ENCODE measurements at places on chromosomes 11 and 22.
A peak's percentile ranks its signal among the peaks of the same experiment; 100 is the strongest.

GRCh38 chr22:24504956-24505736 lies 10.0 kb downstream of the UPB1 start:
- DNase-seq: peak; percentile 78

- DNase-seq: no peak
Measured at GRCh38 chr11:32310214-32310601, 125.1 kb downstream of the WT1 start.

- no peak for DNase-seq
Measured at GRCh38 chr11:128196235-128196634, 391.1 kb downstream of the ETS1 start.

GRCh38 chr11:1437500-1437899 lies 47.8 kb downstream of the BRSK2 start:
- DNase-seq: no peak

DNA sequence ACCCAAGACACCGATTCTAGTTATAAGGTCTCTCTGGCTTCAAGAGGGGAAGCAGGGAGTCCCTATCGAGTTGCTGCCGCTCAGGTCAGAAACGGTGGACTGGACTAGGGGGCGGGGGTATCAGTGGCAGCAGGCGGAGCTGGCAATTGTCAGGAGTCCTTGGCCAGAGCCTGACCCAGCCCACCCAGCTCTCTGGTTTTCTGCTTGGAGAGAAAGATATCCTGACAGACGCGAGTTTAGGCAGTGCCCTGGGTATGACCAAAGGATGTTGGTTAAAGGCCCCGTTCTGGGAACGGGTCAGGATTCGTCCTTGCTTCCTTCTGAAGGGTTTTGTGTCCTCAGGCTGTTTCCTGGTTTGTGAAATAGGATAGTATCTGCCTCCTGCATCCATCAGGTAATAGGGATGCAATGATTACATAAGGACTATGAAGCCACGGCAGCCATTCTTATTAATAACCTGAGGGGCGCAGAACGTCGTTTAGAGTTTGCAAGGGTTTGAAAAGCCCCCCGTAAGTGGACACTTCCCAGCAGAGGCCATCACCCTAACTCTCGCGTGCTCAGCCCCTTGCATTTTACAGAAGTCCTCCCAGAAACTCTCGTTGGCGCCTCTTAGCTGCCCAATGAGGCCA lies 700 bp upstream of the DEPDC5 start:
- DNase-seq: no peak

DNA sequence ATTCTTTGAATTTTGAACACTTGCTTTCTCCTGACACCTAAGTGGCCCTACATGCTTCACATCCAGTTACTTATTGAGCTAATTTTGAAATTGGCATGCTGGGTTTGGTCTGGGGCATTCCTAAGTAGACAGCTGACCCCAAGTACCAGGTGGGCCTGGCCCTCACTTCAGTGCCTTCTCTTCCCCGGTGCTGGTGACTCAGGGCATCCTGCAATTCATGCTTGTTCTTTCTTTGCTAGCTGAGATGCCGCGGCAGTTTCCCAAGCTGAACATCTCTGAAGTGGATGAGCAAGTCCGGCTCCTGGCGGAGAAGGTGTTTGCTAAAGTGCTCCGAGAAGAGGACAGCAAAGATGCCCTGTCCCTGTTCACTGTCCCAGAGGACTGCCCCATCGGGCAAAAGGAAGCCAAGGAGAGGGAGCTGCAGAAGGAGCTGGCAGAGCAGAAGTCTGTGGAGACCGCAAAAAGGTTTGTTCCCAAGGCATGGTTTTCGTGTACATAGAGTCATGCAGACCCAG lies 6.3 kb downstream of the AMPD3 start:
- DNase-seq: no peak

DNA sequence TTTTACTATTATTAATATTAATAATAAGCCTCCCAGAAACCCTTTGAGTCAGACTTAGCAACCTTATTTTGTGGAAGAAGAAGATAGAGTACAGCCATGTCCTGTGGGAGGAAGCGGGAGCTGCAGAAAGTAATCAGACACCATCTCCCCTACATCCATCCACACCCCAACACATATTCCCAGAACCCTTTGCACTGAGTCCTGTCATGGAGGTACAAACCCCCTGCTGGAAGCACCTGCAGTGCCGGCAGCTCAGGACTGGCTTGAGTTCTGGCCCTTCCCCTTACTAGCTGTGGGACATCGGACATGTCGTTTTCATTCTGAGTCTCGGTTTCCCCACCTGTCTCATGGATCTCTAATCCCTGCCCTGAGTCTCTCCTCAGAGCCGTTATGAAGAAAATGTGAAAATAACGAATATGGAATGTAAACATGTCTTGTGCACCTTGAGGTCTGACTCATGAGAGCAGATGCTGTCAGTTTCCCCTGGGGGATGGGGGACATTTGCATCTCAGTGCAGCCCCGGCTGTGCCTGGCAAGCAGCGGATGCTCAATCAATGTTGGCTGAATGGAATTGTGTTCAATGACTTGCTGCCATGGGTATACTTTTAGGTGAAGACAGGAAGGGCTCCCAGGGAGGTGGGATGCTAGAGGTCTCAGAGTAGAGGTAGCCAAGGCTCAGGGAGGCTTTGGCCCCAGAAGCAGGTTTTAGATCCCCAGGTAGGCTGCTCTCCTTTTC lies 45.4 kb downstream of the TP53I11 start:
- DNase-seq: no peak

DNA sequence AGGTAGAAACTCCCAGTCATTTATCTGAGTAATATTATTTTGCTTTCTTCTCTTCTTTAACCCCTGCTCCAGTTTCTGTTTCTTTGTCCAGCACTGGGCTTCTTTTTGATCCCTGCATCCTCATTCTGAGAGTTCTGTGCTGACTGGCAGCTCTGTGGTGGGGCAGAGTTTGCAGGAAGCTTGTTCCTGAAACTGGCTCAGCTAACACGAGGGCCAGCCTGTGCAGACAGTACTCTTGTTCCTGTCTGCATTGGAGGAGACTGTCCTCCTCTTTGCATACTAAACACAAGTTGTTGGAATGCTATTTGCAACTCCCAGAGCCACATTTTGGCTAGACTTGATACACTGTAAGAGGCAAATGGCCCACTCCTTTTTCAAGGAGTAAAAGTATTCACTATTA lies 93.1 kb upstream of the HORMAD2 start:
- peak; percentile 41 for DNase-seq

- no peak for DNase-seq
Measured at GRCh38 chr11:17887779-17888178, 125.1 kb downstream of the SERGEF start.

DNA sequence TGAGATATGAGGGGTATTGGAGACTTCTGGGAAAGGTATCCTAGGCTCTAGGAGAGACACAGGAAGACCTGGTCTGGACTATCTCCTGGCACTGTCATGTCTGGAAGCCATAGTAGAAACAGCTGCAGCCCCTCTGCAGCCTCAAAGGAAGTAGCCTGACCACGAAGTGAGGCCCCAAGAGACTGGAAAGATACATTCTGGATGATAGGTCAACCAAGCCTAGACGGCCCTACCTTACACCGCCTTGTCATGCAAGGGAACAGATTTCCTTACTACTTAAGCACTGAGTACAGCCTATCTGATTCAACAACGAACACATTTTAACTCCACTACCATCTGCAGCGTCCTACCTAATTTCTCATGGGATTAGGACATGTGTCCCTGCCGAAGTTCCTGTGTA lies 31.1 kb downstream of the UQCR10 start:
- DNase-seq: no peak

GRCh38 chr11:34214961-34215805 lies 109.8 kb downstream of the NAT10 start:
- peak; percentile 57 for DNase-seq

DNA sequence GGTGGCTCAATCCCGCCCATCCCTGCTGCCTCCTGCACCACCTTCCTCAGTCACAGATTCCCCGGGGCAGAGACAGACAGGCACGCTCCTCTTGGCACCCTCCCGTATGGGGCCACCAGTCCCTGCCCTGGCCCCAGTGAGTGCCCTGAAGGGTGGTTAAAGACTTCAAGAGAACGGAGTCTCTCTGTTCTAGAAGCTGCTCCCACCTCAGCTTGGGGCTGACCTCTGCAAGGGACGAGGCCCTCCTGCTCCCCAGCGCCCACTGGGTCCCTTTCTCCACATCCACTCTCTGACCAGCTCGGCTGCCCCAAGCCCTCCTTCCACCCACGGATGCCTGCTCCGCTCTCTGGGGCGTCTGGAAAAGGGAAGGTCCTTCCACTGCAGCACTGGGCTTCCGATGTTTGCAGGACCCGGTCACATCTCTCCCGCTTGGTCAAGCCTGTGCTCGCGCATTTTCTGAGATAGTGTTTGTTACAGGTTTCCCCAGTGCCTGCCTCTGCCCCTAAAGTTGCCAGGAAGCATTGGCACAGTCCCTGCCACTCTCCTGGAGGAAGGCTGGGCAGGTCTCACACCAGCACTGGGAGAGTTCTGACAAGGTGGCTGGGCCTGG lies 1487.9 kb downstream of the TBC1D22A start:
- DNase-seq: no peak

DNA sequence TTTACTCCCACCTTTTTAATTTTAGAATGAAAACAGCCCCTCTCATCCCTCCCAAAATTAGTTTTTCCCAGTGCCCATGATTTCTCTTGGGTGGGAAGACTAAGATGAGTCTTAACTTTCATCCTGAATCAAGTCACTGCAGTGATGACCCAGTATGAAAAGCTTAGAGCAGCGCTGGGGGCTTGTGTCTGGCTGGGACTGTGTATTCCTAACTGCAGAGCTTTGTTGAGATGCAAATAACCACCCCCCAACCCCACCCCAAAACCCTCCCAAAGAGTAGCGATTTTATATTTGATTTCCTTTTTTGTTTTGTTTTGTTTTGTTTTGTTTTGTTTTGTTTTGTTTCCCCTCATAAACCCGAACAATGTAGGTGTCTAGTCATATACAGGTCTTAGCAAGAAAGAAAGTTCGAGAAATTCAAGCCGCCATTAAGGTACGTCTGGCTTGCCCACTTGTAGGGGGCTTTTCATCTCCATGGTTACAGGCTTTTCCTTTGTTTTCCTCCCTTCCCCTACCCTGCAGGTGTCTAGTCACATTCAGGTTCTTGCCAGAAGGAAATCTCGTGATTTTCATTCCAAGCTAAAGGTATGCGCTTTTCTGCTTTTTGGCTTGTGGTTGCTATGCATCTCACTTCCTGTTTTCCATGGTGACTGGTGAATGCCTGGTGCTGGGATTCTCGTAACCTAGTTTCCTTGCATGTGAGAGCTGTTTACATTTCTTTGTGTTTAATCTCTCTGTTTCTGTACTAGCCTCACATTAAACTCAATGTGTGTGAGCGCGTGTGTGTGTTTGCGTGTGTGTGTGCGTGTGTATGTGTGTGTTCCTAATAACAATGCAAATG lies 144.6 kb upstream of the RASSF10 start:
- DNase-seq: no peak

GRCh38 chr11:68979931-68980775 lies 633 bp downstream of the MRGPRD start:
- DNase-seq: no peak

DNA sequence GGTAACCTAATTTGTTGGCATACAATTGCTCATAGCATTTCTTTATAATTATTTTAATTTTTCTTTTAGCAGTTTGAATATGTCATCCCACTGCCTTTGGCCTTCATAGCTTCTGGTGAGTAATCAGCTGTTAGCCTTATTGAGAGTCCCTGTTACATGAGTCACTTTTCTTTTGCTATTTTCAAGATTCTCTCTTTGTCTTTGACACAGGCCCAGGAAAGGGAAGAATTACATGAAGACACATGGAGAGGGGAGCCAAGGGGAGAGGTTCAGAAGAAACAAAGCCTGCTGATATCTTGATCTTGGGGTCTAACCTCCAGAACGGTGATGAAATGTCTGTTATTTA lies 418.2 kb downstream of the METTL15 start:
- DNase-seq: no peak

DNA sequence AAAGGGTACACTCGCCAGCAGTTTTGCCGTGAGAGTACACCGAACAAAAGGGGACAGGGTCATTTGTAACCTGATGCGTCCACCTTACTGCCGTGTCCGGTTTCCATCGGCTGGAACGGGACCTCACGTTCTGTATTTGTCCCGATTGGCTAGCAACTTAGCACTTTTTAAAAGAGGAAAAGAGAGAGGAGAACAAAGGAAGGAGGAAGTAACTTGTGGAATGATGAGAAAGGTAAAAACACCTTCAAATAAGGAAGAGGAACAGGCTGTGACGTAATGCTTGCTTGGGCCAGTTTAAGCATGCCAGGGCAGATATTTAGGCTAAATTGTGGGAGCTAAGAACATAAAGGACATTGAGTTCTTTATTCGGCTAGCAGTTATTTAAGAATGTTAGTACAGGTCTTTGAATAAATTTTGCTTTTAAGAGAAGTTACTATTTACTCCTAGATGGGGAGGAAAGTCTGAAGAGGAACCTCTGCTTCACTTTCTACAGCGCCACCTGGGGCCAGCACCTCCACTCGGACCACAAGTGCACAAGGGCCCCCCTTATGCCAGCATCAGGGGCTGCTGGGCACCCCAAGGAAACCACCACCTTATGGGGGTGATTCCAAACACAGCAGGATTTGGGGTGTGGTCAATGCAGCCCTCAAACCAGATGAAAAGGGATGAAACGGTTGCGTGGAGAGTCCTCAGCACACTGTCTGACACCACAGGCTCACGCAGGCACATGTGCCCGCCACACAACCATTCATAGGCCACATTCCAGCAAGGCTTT lies 5.8 kb downstream of the ARSA start:
- DNase-seq: peak; percentile 11

Data from inflammatory macrophage treated with lipopolysaccharide for 1 hour (primary cell).